ENCODE measurements at places on chromosomes 6 and 20.

GRCh38 chr6:122081921-122082320 lies 317.5 kb upstream of the HSF2 start:
- DNase-seq = no peak

GRCh38 chr6:93962566-93962965 lies 543.2 kb upstream of the EPHA7 start:
- no peak for DNase-seq

GRCh38 chr20:57392512-57393271 lies 1.5 kb downstream of the RBM38 start:
- DNase-seq = no peak

- DNase-seq = no peak
These were observed 6.1 kb upstream of the ZNFX1 start for GRCh38 chr20:49283703-49284625.

GRCh38 chr20:51924509-51924908 lies 122.2 kb upstream of the SALL4 start:
- no peak for DNase-seq

DNA sequence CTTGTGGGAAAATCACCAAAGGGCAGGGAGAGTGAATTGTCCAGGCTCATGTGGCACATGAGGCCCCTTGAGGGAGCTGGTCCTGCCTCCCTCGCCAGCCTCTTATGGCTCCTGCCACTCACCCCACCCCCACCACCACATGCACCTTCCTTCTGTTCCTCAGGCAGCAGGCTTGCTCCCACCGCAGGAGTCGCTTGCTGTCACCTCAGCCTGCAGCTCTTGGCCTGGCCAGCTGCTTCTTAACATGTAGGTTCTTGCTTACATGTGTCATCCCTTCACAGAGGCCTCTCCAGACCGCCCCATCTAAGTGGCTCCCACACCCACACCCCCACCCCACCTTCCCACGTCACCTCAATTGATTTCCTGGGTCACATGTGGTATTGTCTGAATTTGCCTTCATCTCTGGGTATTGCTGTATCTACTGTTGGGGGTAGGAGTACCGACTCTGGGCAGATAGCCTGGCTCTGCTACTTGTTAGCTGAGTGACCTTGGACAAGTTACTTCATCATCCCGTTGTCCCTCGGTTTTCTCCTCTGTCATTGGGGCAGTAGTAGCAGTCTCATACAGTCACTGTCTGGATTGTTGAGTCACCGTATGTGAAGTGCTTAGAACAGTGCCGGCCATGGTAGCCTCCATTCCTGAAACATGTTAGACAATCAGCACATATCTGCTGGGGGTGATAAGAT lies 41.7 kb downstream of the SLC9A8 start:
- no peak for DNase-seq

DNA sequence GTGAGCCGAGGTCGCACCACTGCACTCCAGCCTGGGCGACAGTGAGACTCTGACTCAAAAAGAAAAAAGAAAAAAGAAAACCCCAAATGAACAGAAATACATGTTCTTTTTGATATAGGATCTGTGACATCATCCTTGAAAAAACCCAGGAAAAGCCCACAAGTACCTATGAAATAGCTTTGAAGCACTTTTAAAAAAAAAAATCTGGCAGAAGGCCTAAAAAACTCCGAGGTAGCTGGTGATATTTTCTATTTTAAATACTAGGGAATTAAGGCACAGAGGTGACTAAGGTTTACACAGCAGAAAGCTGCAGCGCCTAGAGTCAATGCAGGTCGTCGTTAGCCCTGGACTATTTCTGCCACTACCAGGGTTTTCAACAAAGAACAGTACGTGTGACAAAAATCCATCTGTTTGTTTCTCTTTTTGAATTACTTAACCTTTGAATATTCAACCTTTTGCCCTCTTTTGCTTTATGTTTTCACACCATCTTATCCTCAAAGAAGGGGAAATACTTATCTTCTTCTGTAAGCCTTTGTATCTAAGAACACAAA lies 39.4 kb upstream of the EEF1A1 start:
- DNase-seq = no peak

DNA sequence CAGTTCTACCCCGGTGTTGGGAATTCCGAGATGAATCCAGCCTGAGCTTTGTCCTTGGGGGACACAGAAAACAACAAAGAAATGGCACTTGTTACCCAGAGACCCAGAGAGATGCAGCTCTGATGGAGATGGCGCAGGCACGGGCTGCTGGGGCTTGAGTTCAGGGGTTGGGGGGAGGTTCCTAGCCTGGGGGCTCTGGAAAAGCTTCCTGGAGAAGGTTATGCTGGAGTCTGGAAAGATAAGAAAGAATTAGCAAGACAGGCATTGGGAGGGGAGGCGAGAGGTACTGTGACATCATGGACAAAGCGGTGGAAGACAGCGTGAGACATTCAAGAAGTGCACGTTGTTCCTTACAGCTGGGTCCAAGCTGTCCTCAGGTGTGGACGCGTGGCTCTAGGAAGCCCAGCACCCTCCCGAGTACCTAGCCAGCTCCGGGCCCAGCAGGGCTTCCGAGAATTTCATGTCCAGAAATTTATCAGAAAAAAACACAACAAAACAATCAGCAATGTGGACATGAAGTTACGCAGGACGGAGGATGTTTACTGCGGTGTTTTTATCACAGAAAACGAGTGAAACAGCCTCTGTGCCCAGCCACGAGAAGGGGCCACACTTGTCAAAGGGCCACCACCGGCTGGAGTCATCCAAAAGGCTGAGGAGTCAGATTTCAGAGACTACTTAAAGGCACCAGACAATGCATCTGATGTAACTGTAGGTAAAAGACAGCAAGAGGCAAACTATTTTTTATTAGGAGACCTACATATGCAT lies 39.5 kb downstream of the C20orf203 start:
- DNase-seq = no peak

GRCh38 chr20:14193885-14194284 lies 143.5 kb downstream of the FLRT3 start:
- no peak for DNase-seq

DNA sequence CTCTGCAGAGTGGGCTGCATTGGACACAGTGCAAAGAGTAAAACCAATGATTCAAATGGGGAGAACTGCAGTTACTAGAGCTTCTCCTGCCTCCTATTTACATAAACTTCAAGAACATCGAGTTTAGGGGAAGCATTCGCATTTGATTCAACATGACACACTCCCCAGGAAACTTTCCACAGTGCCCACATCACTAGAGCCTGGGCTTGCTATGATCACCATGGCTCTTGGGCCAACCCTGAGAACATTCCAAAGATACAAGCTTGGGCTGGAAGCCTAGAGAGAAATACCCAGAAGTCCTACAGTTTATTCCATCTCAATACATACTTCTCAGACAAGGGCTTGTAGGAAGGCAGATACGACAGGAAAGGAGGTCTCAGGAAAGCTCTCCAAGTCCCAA lies 337.9 kb downstream of the CD83 start:
- DNase-seq = no peak
